ENCODE measurements at places on chromosomes 1 and 21.
A peak's percentile ranks its signal among the peaks of the same experiment; 100 is the strongest.

DNA sequence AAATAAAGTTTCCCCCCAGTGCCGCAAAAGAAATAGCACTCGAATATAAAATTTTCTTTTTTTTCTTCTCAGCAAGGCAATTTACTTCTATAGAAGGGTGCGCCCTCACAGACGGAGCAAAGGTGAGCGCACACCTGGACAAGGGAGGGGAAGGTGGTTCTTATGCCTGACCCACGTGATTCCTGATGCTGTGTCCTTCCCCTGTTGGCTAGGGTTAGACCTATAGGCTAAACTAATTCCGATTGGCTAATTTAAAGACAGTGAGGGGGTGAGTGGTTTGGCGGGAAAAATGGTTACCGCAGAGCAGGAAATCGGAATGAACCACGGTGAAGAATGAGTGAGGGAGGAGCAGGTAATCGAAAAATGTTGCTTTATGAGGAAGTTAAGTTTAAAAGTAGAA is 607 bp upstream of the FAAH start:
- no peak for DNase-seq

DNA sequence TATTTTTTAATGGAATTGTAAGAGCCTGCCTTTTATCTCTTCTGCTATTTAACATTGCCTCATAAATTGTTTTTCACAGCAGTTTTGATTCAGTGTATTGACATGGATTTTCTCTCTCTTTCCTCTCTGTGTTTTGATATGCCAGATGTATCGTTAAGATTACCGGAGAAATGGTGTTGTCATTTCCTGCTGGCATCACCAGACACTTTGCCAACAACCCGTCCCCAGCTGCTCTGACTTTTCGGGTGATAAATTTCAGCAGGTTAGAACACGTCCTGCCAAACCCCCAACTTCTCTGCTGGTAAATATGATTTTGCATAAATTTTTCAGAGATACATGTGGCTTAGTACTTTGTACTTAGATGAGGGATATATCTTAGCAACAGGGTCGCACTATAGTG is 23.1 kb upstream of the DYNLT5 start:
- no peak for DNase-seq

DNA sequence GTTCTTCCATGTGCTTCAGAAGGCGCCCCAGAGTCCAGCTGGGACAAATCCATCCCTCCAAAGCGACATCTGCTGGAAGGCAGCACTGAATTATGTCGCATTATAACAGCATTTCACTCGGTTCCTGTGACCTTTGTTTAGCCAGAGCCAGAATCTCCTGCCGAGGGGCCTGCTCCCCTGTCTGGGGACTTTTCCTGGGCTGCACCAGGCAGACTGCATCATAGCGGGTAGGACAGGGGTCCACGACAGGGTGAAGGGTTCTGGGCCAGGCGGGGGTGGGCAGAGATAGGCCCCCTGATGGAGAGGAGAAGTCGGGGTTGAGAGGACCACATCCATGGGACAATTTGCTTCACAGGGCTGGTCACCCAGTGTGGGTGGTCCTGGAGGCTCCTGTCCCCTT is 276.9 kb downstream of the MATN1 start:
- no peak for DNase-seq

DNA sequence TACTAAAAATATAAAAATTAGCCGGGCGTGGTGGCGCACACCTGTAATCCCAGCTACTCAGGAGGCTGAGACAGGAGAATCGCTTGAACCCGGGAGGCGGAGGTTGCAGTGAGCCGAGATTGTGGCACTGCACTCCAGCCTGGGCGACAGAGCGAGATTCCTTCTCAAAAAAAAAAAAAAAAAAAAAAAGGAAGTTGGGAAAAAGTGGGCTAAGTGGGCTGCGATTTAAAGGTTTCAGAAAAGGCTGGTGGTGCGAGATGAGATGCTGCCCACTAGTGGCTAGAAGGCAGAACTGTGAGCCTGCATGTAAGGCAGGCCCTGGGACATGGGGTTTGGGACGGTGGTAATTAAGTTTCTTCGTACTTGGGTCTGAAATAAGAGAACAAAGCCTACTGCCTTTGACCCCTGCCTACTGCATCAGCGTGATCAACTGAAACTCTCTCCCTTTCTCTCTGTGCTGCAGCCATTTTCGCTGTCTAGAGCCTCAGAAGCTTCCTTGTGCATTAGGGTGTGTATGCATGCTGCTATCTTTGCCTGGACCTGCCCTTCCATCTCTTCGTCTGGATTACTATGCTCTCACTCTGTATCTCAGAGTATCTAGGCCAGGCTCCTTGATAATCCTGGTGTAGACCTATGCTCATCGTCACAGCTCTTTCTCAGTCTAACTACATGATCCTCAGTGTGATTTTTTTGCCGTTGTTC is 12.4 kb downstream of the FMOD start:
- peak; percentile 57 for DNase-seq

DNA sequence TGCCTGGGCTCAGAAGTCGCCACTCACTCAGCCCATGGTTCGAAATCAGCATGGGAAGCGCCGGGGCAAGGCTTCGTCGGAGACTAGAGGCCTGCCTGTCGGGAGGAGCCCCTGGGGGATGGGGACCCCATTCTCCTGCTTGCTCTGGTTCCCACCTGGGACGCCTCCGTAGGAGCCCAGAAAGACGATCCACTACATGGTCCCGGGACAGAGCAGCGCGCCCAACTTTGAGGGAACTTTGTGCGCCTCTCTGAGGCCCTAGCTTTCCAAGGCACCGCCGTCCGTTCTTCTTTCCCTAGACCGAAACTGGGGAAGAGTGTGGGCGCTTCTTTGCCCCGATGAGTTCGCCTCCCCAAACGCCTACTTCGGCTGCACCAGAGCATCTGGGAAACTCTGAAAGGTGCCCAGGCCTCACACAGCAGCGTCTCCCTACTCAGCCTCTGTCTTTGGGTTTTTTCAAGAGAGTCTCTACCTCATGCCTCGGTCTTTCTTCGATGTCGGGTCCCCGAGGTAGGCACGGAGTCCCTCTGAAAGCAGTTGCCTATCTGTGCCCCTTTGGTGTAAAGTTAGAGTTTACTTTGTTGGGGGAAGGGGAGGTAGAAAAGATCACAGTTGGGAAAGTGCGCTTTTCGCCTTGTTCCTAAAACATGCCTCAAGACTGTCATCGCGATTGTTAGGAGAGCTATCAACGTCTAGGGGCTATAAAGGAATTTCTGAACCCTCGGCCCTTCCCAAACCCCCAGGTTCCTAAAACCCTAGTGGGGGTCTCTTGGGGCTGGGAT is 14.0 kb downstream of the NR5A2 start:
- no peak for DNase-seq

- no peak for DNase-seq
Measured at GRCh38 chr1:219585837-219586455, 27.0 kb downstream of the ZC3H11B start.

DNA sequence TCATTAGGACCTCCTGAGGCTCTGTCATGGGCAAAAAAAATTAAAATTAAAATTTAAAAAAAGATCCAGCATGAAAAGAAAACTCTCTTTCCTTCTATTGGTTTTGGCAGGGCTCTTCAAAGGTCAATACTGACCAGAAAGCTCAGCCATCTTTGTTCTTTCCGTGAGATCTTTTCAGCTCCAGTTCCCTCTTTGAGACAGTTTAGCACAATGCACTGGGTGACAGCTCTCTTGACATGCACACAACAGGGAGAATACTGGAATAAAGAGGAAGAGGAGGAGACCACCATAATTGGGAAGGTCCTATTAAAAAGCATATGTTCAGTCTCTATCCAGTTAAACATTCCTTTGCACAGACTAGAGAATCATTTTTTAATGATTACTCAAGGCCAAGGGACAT is 6.3 kb downstream of the LIX1L start:
- DNase-seq = no peak

- no peak for DNase-seq
Measured at GRCh38 chr1:234584926-234585325, 25.1 kb downstream of the IRF2BP2 start.

- no peak for DNase-seq
Measured at GRCh38 chr1:244053831-244054230, 2.7 kb downstream of the ZBTB18 start.

- DNase-seq = no peak
Measured at GRCh38 chr1:21154717-21155116, 22.0 kb downstream of the EIF4G3 start.

All from memory B cell (primary cell).